CD4-positive, alpha-beta T cell treated with Interleukin-4 for 4 hours (primary cell): ENCODE measurements at places on chromosomes 6 and 20.

GRCh38 chr6:24936641-24937317 is 1.0 kb upstream of the RIPOR2 start:
- peak; percentile 92 for DNase-seq

GRCh38 chr6:125058546-125058945 is 95.0 kb upstream of the TPD52L1 start:
- DNase-seq, result no peak

GRCh38 chr20:12207875-12208274 is 290.2 kb downstream of the BTBD3 start:
- DNase-seq, result peak; percentile 3

DNA sequence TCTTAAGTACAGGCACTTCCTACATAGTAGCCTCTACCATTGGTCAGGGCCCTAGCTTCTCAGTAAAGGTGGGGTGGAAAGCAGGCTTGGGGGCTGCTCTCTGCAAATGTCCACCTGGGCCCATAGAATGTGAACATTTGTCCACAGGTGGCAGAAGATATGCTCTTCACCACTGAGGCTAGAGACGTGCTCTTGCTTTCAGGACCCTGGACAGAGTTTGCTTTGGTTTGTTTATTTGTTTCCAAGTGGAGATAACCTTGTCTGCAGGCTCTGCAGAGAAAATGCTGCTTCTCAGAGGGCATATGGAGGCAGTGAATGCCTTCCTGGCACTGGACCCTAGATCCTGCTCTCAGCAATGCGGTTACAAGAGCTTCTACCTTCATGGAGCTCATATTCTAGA is 129.0 kb downstream of the F13A1 start:
- DNase-seq, result no peak

DNA sequence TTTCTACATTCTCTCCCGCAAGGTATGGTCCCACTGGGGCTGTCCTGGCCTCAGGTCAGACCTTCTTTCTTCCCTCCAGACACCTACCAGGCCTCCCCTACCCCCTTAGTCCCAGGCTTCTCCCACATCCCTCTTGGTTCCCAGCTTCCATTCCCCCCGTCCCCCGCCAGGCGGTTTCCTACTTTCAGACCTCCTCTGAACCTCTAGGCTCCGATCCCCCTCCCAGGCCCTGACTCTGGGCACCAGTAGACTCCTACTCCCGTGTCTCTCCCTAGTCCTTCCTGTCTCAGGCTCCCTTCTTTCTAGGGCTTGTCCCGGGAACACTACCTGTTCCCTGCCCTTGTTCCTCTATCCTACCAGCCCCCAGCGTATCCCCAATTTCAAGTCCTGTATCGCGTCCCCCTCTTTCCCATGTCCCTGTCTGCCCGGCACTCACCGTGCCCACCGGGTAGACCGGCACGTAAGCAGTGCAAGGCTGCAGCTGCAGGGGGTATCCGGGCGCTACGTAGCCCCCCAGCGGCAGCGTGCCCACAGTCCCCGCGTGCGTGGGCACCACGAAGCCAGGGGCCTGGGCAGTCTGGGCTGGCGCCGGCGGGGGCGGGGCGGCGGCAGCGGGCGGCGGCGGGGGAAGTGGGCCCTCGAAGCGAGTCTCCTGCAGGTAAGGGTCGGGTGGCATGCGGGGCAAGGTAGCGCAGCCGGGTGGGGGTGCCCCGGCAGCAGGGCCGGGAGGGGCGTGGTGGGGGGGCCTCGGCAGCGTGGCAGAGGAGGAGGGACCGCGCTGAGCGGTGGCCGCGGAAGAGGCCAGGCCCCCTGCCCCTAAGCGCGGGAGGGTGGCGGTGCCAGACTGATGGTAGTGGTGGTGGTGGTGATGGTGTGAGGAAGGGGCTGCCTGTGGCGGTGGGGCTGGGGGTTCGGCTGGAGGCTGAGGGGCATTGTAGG is 1.5 kb downstream of the PRRT1 start:
- DNase-seq, result no peak

DNA sequence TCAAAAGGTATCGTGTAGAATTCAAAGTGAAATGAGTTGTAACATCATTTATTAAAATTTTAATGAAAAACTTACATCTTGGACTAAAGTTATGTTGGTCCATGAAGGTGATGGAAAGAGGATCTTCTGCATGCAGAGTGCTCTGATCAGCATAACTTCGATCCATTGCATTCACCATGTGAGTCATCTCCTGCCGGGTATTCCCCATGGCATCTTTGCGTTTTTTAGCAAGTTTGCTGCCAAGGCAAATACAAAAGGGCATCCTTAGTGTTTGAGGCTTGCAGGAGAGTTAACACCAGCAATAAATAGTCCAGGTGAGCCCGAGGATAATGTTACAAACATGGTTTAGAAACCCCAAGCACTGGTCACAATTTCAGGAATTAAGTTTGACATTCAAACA is 104.2 kb upstream of the THEMIS start:
- DNase-seq, result no peak

DNA sequence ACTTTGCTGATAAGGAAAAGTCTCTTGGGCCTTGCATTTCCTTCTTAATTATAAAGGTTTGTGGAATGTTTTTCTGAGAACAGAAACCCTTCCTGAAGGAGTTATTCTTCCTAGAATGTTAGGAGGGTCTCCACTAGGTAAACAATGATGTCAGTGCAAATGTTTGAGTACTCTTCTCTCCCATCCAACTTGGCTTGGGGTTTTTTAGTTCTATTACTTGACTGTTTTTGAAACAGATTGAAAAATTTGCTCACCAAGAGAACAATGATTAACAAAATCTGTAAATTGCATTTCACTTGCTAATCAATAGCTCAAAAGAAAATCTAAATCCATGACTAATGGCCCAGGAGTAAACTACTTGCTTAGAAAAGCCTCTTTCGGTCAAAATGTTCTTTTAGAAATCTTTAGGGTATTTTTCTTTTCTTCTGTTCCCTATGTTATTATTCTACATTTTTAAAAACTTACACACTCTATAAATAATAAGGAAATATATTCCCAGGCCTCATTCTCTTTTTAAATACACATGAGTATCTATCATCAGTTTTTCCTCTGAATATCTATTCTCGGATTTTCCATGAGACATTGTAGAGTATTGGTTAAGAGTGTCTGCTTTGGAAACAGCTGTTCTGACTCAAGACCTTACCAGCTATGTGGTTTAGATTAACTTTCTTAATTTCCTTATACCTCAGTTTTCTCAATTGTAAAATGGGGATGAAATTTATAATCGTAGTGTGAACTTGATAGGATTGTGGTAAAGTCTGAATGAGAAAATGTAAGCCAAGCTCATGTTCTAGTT is 234.2 kb upstream of the CITED2 start:
- DNase-seq, result no peak

GRCh38 chr6:26012061-26012460 is 49.5 kb downstream of the TRIM38 start:
- DNase-seq, result no peak

DNA sequence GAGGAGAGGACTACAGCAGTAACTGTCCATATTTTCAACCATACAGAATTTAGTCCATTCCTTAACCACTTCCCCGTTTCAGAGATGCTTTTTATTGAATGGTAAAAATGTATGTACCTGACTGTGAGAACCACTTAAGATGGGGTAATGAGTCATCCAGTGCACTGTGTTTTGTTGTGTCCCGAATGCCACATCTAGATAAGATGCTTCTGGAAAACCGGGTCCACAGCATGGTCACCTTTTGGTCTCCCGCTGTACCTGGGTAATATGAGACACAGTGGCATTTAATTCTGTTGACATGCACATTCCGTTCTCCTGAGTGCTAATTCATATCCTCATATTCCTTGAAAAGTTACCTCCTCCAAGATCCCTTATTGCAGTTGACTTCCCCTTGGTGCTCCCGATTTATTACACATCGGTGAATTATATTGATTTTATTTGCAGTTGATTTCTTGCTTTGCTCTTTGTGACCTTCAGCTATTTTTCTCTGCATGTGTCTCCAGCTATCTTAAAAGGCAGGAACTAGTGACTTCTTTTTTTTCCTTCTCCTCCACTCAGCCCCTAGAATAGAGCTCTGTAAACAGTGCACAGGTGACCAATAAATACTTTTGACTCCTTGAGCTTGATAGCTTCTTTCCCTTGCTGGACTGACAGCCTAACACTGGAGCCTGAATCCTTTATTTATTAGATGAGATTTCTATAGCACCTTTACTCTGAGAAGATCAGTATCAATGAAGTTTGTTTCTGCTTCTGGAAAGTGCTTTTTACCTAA is 314.6 kb downstream of the ZFAND3 start:
- DNase-seq, result no peak

- DNase-seq, result no peak
Measured at GRCh38 chr6:30876039-30876730, 8.1 kb upstream of the DDR1 start.

- DNase-seq, result no peak
Measured at GRCh38 chr6:41028561-41029412, 10.2 kb downstream of the UNC5CL start.

GRCh38 chr20:10357061-10357708 is 76.8 kb downstream of the MKKS start:
- no peak for DNase-seq

- DNase-seq, result no peak
Measured at GRCh38 chr6:96613291-96613999, 50.5 kb downstream of the FHL5 start.

GRCh38 chr6:25341203-25341552 is 62.0 kb downstream of the CARMIL1 start:
- no peak for DNase-seq

GRCh38 chr20:58393299-58393698 is 4.3 kb downstream of the VAPB start:
- no peak for DNase-seq

GRCh38 chr6:132715881-132716637 is 2.2 kb upstream of the VNN1 start:
- DNase-seq, result no peak

DNA sequence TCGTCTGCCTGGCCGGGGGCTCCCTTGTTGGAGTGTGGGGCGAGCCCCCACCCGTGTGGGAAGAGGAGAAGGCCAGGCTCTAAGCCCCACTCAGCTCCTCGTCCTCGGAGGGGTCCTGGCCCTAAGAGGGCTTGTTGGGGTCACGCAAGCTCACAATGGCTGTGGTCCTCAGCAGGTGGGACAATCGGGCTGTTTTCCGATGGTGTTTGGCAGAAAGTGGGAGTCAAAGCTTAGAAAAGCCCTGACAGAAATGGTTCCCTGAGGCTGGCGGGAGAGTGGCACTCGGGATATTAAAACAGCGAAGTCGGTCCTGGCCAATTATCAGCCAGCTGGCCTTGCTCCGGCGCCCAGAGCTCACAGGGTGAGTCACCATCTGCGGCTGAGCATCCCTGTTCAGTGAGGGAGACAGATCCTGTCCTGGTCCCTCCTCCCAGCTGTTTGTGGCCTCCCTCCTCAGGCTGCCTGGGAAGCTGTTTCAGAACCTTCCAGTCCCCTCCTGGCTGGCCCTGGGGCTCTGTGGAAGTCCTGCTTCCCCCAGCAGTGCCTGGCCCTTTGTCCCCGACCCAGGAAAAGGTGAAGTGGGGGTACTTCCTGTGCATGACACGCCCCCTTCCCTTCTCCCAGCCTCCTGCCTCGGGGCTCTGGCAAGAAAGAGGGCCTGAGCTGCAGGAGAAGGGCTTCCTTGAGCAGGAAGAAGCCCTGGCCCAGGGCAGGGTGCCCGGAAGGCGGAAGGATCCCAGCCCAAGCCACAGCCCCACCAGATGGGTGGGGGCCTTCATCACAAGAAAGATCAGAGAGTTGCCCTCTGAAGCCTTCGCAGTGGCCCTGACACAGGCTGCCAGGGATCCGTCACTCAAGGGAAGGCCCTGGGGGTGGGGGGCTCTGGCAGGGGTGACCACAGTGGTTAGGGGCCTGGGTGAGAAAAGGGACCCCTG is 53.6 kb upstream of the BHLHE23 start:
- DNase-seq, result no peak

DNA sequence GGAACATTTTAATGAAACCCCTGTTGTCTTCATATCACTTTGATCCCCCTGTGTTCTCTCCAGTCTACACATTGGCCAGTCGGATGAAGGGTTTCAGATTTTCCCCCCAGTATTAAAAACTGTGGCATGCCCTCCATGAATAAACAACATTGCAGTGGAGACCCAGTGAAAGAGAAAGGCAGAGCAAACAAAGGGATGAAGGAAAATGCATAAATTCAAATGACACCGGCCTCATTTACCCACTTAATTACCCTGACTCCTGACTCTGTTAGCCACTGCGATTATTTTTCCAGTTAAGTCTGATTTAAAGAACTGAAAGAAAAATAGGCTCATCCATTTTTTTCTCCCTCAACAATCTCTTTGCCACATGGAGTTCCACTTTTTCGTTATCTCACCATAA is 569.2 kb downstream of the TFAP2B start:
- no peak for DNase-seq

GRCh38 chr20:19403549-19403948 is 191.1 kb downstream of the SLC24A3 start:
- DNase-seq, result no peak
